ENCODE measurements at places on chromosomes 13 and 19.

DNA sequence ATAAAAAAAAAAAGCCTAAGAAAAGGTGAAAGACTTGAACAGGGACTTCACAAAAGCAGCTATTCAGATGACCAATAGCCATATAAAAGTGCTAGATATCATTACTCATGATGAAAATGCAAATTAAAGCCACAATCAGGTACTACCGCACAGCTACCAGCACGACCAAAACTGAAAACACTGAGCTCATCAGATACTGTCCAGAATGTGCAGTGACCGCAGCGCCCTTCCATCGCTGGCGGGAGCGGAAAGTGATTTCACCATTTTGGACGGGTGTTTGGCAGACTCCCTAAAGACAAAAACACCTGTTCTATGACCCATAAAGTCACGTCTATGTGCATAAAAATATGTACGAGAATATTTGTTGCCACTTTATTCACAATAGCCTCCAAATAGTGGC, 60.7 kb downstream of the SLC6A16 start:
- no peak for DNase-seq

- DNase-seq: no peak
Measured at GRCh38 chr13:98746968-98747367, 5.5 kb downstream of the SLC15A1 start.

DNA sequence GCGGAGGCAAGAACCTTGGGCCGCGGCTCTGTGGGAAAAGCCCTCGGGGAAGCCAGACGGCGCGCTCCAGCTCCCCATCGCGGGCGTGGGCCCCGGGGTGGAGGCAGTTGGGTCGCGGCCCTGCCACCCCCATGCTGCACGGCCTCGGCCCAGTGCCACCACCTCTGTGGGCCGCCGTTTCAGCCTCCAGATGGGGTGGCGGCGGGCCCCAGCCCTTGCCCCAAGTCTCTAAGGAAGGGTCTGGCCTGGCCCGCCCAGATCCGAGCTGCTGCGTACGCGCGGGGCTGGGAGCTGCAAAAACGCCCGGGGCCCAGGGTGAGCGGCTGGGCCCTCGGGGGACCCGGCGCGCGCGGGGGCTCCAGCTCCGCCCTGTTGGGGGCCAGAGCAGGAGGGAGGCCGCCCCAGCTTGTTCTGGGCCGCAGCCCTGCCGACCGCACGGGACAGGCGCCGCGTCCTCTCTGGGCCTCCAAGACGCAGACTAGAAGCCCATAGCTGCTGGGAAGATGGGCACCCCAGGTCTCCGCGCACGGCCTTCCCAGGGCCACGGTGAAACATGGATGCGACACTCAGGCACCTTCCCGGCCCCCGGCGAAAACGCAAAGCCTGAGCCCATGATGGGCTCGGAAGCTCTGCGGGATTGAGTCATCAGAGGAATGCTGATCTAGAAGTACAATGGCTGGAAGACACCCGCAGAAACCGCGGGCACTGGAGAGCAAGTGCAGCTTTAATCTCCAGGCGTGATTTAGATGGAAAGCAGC, 110.1 kb downstream of the KCTD15 start:
- no peak for DNase-seq

DNA sequence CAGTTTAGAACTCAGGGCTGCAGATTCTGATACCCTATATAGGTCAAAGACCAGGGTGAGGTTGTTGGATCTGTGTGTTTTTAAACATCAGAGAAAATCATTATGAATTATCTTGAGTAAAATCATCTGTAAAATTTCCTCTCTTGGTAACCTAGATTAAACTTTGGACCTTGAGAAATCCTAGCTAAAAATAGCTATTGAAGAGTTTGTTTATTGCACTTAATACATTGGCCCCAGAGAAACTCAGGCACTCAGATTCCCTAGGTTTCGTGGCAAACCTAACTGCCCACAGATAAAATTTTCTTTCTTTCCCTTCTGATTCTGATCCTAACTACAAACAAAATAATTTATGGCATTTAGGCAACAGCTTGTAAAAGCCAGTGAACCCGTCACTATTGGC, 102.3 kb downstream of the GPC6 start:
- no peak for DNase-seq

DNA sequence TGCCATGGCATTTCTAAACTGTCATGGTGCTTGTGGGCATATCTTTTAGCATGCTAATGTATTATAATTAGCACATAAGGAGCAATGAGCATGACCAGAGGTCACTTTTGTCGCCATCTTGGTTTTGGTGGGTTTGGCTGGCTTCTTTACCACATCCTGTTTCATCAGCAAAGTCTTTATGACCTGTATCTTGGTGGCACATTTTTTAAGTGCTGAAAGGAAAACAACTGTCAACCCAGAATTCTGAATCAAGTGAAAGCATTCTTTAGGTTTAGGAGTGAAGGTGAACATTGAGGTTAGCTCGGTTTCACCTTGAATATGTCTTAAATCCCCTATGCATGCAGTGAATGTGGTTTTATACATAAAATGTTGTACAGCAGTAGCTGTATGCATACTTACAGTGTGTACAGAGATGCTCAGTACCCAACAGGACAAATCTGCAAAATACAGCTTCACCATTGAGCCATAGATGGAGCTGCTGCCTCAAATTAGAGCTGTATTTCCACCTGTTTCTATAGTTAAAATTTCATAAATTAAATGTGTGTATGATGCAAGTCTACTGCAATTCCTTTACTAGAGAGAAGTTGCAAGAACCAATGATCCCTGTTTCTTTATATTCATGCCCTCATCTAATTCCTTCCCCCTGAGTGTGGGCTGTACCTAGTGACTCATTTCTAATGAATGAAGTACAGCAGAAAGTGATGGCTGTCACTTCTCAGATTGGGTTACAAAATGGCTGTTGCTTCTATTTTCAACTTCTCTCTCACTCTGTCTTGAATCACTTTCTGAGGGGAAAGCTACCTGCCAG, 25.2 kb upstream of the IGSF23 start:
- DNase-seq: peak; percentile 88

All from HS-5 (cell line).